LoVo (cell line): ENCODE measurements at places on chromosomes 5 and 9.

DNA sequence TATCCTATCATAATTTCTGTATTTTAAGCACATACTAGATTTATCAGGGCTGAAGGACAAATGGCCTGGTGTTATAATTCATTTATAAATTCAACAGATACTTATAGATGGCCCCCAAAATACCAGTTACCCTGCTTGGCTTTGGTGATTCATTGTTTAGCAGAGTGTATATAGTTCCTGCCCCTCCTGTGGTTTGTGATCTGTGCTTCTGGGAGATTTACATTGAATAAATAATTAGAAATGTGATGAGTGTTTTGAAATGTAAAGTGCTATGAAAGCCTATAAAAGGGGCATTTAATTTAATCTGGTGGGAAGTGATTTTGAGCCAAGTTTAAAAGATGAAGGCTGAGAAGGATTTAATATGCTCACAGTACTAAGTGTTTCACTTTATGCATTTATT is 36.7 kb upstream of the ZCCHC7 start:
- no peak for DNase-seq

DNA sequence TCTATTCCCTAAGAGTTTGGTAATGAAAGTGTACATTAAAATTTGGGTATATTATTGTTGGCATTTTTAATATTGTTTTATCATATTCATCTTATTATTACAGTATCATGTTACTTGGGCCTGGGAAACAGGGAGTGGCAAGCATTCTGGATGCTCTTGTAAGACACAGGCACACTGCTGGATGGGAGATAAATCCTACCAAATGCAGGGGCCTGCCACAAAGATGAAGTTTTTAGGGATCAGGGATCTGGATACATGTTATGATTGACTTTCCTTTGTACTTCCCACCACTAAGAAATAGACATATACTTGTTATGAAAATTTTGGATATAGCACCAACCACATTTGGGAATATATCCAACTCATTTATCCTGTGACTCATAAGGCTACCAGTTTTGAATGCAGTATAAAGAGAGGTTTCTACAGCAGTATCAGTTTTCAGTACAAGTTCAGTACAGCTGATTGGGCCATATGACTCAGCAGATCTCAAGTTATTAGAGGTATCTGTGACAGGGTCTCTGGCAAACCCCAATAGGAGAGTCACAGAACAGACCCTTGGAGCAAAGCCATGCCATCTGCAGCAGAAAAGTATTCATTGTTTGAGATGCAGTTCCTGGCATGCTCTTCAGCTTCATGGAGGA is 360.1 kb downstream of the DMAC1 start:
- no peak for DNase-seq

DNA sequence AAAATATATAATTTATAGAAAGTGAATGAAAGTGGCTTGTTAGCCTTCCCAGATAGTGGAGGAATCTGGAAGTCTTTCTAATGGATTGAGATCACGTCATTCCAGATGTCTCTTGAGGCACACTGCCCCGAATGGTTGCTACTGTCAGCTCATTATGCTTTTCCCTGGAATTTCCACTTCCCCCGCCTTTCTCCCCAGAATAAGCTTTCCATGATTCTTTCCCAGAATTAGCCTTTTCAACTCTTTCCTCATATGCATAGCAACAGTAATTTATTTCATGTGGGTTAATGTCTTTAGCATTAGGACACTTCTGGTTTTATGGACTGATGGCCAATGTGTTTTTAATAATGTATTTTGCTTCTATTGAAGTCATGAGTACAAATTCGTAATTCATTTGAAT is 81.5 kb downstream of the PALM2AKAP2 start:
- no peak for DNase-seq

- DNase-seq = peak; percentile 25
Observed at GRCh38 chr9:71685394-71685793, 82.9 kb downstream of the CEMIP2 start.

GRCh38 chr5:83538786-83539462 is 67.4 kb downstream of the VCAN start:
- DNase-seq = no peak

DNA sequence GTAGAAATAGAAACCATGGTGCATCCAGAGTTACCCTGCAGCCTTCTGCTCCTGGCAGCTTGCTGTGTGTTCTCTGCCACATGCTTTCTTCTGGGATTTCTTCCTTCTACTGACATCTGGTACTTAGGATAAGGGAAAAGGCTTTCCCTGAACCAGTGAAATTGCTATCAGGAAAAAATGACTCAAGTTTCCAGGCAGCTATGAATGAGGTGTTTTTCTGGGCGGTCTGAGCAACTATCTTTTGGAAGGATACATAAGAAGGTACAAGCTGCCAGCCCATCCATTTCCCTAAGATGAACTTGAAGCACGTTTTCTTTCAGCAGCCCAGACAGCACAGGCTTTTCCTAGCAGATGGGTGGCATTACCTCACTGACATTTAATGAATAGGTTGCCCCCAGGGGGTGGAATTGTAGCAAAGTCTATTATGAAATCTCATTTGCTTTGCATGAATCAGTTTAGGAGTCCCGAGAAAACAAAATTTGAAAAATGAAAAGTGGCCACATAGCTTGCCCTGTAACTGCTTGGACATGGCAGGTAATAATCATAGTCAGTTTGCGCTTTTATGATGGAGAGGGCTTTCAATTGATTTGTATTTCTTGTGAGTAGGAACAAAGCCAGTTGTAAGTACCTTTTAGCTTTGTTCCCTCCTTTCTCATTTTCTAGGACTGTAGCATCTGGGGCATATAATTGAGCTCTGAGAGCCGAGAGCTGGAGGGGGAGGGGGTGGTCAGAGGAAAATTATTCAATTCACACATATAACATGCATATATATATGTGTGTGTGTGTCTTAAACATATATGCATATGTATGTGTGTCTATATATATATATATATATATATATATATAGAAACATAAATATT is 108.5 kb downstream of the C9orf152 start:
- DNase-seq = no peak

DNA sequence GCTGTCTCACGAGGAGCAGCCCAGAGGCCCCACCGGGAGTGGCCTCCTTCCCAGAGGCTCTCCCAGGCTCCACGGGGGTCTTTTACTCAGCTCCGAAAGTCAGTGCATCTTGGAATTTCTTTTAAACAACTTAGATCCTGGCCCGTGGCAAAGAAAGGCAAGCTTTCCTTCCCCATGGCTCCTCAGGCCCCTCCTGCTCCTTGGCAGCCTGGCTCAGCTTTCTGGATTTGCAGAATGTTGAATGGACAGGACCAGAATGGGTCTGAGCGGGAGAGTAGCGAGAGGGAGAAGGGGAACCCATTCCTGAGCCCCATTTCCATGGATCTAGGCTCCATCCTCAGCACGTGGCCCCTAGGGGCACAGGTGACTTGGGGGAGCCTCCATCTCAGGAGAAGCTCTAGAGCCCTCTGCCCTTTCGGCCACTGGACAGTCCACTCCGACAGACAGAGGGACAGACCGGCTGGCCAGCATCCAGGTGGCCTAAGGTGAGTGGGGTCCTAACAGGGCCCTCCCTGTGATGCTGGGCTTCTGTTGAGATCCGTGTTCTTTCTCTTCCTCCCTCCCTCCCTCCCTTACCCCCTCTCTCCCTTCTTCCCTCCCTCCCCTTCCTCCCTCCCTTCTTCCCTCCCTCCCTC is 173.9 kb upstream of the PPP1R26 start:
- no peak for DNase-seq

DNA sequence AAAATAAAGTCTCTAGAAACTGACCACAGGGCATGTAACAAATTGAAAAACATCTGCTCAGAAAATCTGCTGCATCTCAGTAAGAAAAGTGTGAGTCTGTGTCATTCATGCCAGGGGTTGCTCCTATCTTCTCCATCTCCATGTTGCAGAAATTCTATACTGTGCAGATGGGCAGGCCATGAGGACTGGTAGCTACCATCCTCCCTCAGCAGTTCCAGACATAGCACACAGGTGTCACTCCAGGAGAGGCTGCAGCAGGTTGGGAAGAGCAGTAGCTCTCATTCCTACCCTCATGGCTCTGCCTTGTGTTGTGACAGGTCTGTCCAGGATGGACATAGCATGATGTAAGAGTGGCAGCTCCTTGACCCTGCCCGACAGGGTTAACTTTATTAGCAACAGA is 173.4 kb downstream of the NDUFS4 start:
- no peak for DNase-seq

GRCh38 chr9:20884985-20885593 is 146.4 kb downstream of the HACD4 start:
- DNase-seq = peak; percentile 33

DNA sequence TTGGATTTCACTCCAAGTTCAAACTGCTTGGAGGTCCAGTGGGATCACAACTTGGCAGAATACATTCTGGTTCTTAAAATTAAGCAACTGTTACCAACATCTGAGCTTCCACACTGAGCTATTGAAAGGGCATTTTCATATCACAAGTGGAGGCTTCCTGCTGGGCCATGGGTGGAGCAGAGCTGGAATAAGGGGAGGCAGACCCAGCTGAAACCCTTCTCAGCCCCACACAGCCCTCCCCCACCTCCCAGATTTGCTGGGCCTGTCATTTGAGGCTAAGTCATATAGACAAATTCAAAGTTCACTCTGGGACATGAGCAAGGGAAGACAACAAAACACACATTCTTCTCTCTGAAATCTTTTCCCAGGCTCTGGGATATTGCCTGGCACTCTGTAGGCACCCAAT is 79.9 kb downstream of the ACTL7B start:
- no peak for DNase-seq

DNA sequence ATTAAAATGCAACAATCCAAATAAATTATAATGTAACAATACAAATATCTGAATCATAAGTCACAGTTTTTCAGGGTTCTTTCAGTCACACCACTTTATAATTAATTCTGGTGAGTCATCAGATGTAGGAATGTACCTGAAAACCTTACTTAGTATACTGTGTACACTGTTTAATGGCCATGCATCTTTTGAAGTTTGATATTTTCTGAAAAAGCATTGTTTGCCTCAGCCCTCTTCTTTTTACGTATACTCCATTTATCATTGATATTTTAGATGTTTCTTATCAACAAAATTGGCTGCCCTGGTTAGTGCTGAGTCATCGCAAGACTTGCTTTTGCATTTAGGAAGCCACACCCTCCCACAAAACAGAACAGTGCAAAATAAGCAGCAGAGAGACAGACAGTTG is 218.6 kb downstream of the PJA2 start:
- peak; percentile 59 for DNase-seq

GRCh38 chr5:96614110-96614691 is 48.0 kb upstream of the CAST start:
- DNase-seq = peak; percentile 85

- no peak for DNase-seq
Observed at GRCh38 chr5:135930949-135931295, 23.9 kb downstream of the LECT2 start.

- DNase-seq = no peak
Observed at GRCh38 chr5:115354246-115354645, 57.8 kb upstream of the CCDC112 start.

DNA sequence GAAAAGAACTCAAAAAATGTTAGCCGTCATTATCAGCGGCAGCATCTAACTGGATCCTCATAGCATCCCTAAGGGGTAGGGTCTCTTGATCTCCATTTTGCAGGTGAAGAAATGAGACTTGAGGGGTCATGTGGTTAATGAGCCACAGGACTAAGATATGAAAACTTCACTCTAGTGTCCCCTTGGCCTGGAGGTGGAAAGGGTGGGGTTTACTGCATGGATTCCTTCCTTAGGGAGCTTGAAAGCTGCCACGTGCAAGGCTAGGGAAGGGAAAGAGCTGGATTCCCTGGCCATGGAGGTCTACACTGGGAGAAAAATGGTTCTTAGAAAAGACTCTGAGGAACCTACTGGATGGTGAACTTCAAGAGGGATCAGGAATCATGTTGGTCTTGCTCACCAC is 107.9 kb downstream of the SPRY4 start:
- no peak for DNase-seq

- no peak for DNase-seq
Observed at GRCh38 chr9:9170439-9171134, 1371.0 kb upstream of the DMAC1 start.

- no peak for DNase-seq
Observed at GRCh38 chr5:2173151-2173834, 290.6 kb upstream of the IRX4 start.

- no peak for DNase-seq
Observed at GRCh38 chr5:94691949-94692348, 73.5 kb downstream of the SLF1 start.

- no peak for DNase-seq
Observed at GRCh38 chr5:156991714-156992113, 28.7 kb upstream of the TIMD4 start.

GRCh38 chr9:97954550-97954989 is 16.6 kb upstream of the HEMGN start:
- DNase-seq = peak; percentile 72

DNA sequence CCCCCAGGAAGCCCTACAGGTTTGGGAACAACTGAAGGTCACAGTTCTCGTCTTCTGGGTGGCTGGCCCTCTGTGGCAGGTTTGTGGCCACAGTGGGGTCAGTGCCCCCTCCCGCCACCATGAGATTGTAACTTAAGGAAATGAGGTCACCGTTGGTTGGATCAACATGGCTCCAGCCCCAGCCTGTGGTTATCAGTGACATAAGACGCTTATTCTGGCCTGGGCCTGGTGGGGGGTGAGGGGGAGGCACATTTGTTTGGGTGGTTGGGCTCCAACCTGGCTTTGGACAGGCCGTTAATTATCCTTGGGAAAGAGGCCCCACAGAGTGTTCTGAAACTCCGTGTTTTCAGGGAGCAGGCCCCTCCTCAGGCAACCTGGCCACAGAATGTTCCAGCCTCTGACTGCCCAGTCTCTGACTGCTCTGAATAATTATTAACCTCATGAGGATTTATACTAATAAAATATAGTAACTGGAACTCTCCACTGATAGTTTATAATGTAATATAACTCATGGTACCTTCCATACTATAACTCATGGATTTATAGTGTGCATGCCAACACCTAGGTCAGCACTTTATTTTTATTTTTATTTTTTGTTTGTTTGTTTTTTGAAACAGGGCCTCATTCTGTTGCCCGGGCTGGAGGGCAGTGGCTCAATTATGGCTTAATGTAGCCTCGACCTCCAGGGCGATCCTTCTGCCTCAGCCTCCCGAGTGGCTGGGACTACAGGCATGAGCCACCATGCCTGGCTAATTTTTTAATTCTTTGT is 58.0 kb upstream of the RPL26L1 start:
- no peak for DNase-seq

DNA sequence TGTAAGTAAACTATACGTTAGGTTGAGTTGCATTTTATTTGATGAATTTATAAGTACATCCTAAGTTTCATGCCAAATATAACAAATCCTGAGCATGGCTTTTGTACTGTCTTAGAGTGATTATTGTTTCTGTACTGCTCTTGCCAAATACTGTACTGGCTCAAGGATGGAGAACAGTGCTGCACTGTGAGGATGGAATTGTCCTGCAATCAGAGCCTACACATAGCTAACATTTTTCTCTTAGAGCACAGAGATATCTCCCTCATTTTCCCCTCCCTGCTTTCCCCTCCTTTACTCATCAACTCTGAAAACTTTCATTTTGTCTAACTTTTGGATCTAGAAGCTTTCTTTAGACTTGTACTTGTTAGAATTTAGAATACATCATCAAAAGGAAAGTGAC is 28.3 kb downstream of the LRRC70 start:
- DNase-seq = no peak

GRCh38 chr9:96048956-96049831 is 173.7 kb downstream of the ERCC6L2 start:
- no peak for DNase-seq
